ENCODE measurements at places on chromosomes 6 and 20.
A peak's percentile ranks its signal among the peaks of the same experiment; 100 is the strongest.

DNA sequence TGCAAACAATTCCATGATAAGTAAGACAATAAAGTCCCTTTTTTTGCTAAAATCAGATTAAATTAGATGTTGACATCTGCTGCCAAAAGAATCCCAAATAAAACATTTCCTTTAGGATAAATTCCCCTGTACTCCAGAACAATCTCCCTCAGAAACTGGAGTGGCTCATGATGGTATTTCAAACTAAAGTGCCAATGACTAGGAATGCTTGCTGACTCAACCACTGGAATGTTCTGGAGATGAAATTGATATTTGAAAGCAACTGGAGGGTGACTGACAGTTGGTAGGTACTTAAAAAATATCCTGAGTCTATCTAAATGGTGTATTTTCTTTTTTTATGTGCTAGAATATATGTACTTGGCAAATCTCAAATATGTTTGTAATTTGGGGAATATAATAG, 350.1 kb upstream of the TSHZ2 start:
- DNase-seq, result no peak

DNA sequence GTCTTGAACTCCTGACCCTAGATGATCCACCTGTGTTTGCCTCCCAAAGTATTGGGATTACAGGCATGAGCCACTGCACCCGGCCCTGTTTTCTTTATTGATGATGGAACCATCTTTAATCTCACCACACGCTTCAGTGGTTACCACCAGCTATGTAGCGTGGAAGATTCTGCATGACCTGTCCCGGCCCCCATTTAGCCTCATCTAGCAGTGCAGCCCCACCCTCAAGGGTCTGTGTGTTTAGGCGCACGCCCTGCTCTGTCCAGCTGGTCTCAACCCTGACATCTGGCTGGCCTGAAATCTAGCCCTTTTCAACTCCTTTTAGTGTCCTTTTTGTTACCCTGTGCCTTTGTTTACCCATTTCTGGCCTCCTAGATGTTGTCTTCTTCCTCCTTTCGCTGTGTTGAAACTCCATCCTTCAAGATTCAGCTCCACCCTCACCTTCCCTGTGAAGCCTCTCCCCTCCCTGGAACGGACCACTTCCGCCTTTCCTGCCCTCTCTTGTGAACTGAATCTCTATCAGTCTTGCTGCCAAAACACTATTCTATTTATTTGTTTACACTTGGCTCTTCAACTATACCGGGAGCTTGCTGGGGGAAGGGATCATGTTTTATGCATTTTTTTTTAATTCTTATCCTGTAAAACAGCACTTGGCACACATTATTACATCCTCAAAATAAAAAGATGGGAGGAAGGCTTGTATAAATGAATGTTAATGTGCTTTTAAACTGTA, 101.0 kb upstream of the MTHFD1L start:
- no peak for DNase-seq

GRCh38 chr20:41632896-41633295, 14.7 kb upstream of the CHD6 start:
- peak; percentile 75 for DNase-seq

DNA sequence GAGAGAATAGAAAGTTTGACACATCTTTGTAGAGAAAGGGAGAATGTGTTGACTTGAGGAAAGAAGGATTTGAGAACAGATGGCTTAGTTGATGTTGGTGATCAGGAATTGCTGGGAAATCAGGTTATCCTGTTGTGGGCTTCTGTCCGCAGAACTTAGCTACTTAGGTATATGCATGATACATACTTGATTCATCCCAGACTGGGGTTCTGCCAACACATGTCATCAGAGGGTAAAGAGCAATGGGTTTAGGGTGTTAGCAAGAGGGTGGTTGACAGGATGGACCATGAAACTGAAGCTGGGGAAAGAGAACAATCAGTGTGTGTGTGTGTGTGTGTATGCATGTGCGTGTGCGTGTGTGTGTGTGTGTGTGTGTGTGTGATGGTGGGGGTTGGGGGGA, 50.6 kb upstream of the NELFCD start:
- no peak for DNase-seq

- DNase-seq, result no peak
Measured at GRCh38 chr6:71139249-71139648, 149.4 kb upstream of the OGFRL1 start.

DNA sequence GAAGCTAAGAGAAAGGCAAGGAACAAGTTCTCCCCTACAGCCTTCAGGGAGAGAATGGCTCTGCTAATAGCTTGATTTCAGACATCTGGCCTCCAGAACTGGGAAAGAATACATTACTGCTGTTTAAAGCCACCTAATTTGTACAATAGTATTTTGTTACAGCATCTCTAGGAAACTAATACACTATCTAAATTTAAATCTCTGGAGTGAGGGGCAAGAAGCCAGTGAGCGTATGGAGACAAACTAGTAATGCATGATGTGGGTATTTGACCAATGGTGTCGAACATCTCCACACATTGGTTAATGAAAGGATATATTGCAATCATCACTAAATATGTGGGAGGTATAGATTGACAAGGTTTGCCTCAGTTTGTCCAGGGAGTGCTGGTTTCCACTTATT, 451.5 kb downstream of the EPM2A start:
- no peak for DNase-seq

DNA sequence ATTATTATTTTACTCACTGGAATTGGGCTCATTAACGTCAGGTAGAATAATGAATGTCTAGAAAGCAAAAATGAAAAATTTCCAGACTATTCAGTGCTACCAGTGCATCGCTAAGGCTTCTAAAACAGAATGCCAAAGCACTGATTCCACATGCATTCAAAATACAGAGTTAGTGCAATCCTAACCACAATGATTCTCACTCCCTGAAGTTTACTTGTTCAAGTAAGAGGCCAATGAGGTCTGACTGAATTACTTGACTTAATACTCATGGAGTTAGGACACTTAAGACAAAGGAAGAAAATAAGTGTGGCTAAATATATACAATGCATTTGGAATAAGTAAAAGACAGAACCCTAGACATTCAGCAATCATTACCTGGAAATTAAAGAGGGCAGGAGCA, 220.5 kb downstream of the PKHD1 start:
- DNase-seq, result no peak

DNA sequence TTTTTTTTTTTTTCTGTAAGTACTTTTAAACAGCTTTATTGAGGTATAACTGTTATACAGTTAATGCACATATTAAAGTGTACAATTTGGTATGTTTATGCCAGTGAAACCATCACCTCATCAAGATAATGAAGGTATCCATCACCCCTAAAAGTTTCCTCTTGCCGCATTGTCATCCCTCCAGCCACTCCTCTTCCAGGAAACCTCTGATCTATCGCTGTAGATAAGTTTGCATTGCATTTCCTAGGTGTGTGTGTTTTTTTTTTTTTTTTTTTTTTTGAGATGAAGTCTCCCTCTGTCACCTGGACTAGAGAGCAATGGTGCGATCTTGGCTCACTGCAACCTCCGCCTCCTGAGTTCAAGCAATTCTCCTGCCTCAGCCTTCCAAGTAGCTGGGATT, 3.1 kb downstream of the SLX4IP start:
- no peak for DNase-seq

- DNase-seq, result no peak
Measured at GRCh38 chr6:44132476-44132875, 5.1 kb downstream of the TMEM63B start.

DNA sequence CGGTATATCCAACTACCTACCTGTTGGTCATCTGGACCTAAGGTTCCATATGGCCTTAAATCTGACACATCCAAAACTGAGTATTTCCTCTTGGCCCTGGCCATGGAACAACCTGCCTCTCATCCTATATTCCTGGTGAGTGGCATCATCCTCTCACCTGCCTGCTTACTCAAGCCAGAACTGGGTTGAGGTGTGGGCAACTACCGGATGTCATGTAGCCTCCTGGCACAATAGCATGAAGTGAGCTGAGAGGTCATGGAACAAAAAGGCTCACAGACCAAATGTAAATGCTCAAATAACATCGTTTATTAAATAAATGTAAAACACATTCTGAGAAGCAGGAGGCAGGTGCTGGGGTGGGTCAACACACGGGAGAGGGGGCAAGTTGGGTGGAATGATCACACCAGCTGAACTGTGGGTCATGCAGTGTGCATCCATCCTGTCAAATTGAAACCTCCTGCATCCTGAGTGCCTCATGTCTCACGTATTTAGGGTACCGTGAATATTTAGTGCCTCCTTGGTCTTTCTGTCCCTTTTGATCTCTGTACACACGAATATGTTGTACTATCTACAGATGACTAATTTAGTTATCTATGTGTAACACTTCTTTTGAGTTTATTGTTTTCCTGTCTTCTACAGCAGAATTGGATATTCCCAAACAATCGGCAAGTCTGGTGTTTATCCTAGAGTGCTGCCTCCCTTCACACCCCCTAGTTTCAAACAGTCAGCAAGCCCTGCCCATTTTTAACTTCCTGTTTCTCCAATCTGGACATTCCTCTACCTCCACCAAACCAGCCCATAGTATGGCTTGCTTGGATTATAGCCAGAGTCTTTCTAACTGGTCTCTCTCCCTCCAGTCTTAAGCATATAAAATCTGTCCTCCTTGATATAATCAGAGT, 7.9 kb upstream of the POU5F1 start:
- DNase-seq, result no peak

DNA sequence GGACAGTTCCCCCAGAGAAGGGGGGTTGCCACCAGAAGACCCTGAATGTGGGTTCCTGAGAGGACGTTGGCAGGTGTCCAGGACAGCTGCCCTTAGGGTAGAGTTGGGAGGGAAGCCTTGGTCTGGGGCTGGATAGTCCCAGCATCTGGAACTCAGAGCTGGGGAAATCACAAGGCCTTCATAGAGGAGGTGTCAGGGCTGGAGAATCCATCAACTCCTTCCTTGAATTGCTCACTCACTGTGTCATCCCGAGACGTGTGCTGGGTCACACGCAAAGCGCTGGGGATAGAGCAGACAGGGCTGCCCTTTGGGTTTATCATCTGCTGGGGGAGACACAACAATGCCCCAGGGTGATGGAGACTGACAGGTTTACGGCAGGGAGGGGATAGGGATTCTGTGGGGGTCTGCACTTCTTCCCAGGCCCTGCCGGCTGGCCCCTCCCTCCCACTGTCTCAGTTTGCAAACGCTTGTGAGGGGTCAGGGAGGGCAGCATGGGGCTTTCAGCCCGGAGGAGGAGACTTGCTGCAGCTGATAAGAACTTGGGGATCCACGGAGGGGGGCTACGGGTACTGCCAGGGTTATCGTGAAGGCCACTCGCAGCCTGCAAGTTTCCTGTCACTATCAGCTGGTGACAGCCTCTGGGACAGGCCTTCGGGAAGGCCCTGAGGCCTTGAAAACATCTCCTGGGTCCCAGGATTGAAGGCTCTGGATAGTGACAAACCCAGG, 18.6 kb downstream of the RBM38 start:
- no peak for DNase-seq

DNA sequence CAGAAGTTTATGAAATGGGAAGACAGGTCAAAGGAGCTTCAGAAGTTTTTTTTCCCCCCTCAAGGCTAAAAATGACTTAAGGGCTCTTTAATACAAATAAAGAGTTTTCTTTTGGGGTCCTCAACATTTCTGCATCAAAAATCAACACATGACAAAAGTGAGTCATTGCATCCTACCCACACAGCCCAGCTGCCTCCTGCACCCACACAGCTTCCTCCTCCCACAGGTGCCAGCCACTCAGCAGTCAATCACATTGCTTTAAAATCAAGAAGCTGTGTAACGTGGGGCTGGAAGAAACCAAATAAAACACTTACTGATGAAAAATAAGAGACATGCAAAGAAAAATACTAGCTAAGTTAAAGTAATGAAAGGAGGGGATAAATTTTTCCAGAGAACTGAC, 68.5 kb downstream of the MAP3K5 start:
- DNase-seq, result peak; percentile 79

- no peak for DNase-seq
Measured at GRCh38 chr6:90729057-90729456, 142.2 kb upstream of the MAP3K7 start.

DNA sequence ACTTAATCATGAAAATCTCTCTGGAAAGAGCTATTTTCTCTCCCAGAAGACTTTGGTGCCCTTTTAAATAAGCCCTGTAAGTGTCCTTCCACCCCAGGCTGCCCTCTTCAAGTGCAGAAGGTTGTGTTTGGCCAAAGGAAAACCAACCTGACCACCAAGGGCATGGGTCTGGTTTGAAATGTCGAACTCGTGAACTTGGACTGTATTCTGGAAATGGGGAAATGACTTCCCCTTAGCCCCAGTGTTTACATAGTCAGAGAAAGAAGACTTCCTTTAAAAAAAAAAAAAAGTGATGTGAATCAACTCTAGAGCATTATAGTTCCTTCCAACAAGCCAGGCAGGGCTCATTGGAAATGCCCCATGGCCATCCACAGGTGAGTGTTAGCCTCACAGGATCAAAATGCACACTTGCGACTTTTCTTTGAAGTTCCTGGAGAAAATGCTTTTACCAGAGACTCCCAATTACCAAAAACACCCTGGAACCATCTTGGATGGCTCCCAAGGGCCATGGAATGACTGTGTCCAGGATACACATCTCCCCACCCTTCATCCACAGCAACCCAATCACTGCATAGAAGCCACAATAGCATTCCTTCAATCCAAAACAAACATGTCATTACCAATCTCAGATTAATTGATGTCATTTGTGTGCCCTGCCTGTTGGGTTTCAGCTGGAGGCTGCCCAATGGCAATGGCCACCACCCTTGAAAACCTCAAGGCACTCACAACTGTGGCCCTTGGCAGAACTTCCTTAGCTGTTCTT, 133.8 kb downstream of the CLIC5 start:
- peak; percentile 37 for DNase-seq

DNA sequence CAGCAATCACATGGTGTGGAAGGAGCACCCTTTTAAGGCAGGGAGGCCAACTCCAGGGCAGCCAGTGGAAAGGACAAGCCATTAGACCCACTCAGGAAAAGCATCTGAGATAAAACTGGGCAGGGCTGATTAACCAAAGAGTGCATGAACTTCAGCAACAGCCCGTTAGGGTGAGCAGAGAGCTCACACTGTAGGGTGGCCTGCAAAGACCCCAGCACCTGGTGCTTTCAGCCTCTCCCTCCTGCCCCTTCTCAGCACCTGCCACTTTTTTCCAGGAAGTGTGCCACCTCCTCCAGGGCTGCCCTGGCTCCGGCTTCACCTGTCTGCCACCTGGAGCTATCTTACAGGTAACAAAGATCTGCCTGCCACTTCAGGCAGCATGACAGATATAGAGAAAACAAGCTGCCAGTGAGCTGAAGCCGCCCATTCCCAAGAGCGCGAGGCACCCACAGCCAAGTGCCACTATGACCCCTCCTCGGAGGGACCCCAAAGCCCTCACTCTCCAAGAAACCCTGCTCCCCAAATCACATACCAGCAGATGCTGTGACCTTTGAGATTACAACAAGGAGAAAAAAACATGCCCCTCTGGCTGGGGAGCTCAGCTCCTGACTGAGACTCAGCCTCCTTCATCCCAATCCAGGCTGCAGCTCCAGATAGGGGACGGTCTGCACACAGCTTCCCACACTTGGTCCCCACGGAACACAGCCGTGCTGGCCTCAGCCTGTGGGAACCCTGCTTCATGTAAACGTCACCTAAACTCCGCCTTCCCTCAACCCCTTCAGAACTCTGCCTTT, 71.2 kb downstream of the ABHD12 start:
- no peak for DNase-seq

DNA sequence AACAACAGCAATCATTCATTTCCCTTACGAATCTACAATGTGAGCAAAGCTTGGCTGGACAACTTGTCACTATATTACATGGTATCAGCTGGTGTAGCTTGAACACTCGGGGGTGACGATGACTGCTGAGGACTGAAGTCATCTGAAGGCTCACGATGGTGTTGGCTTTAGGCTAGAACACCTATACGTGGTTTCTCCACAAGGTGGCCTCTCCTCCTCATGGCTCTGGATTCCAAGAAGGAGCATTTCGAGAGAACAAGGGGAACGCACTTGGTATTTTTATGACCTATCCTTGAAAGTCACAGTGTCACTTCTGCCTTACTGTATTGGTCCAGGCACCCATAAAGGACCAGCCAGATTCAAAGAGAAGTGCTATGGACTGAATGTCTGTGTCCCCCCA, 37.5 kb upstream of the ADGRF1 start:
- no peak for DNase-seq

All from inflammatory macrophage (primary cell).